Activated naive CD8-positive, alpha-beta T cell treated with anti-CD3 and anti-CD28 coated beads, Interleukin-2, amount 50 U/mL, for 16 hours (primary cell): ENCODE measurements at places on chromosomes 6 and 20.

- DNase-seq = no peak
Observed at GRCh38 chr6:53103993-53104675, 38.9 kb downstream of the FBXO9 start.

- no peak for DNase-seq
Observed at GRCh38 chr6:98539741-98540140, 294.6 kb upstream of the POU3F2 start.

GRCh38 chr20:46078954-46079353, 10.8 kb downstream of the NCOA5 start:
- DNase-seq = no peak

DNA sequence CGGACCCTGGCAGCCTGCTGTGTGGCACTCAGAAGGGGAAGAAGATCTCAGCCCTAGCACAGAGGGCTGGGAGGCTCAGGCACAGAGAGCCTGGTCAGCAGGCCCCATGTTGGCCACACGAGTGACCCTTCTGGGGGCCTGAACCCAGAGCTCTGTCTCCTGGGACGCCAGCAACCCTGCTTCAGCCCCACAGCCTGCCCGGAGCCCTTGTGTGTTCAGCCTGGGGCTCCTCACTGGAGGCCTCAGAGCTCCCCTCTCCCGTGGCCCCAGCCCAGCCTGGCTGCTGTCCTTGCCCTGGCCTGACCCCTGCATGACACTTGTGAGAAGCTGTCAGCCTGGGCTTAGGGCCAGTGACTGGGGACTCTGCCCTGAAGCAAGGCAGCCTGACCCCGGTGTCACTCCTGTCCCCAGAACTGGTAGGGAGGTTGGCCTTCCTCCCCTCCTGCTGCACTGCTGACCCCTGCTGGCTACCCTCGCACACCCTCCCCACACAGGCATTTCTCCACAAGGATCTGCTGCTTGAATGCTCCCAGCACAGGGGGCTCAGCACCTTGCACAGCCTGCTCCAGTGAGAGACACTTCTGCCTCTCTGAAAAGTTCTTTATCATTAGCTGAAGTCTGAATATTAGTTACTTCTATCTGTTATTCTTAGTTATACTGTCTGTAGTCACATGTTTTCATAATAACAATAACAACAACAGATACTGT, 15.4 kb upstream of the IP6K3 start:
- DNase-seq = no peak

DNA sequence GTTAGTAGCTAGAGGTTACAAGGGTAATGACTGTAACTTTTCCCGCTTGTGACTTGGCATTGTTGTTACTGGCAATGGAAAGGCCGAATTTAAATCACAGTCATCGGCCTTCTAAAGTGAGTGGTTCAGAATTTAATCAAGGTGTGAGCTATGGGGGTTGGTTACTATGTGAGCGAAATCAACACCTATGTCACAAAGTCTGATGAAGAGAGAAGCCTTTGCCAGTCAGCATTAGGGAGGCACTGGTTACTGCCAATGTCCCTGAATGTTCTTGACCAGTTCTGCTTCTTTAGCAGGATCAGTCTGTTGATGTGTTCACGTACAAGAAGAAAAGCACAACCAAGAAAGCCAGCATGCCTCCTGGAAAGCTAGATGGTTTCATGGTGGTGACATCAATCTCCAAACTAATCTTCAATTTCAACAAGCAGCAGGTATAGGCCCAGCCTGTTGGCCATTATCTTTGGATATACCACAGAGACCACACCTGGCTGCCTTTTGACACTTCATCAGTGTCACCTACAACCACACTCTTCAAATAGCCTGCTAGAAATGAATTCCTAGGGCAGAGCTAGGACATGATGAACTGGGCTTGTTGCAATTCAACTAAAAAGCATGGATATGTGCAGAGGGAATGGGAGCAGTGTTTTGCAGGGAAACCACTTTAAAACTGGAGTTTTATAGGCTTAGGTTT, 17.2 kb downstream of the SAMD5 start:
- no peak for DNase-seq

- DNase-seq = no peak
Observed at GRCh38 chr6:104789770-104790190, 69.9 kb downstream of the HACE1 start.

DNA sequence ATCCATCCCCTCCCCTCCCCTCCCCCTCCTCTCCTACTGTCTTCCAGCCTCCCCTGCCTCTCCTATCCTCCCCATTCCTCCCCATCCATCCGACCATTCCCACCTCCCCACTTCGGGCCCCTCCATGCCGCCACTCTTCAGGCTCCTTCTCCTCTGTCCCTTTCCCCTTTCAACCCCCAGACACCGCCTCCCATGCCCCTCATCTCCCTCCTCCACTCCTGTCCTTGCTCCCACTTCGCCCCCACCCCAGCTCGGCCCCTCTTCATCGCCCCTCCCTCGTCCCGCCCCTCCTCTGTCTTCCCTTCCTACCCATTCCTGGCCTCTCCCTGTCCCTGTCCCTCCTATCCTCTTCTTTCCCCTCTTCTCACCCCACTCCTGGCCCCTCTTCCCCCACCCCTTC, 554 bp upstream of the CST3 start:
- DNase-seq = no peak

DNA sequence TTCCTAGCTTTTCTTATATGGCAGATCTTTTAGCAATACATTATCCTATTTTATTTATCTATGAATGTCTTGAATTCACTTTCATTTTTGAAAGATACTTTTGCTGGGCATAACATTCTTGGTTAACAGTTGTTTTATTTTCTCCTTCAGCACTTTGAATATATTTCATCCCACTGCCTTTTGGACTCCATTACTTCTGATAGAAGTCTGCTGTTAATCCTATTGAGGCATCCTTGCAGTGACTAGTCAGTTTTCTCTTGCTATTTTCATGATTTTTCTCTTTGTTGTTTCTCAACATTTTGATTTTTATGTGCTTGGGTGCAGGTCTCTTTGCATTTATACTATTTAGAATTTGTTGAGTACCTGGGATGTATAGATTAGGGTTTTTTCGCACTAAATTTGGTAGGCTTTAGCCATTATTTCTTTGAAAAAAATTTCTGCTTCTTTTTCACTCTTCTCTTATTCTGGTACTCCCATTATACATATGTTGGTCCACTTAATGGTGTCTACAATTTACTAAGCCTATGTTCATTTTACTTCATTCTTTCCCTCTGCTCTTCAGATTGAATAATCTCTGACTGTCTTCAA, 53.2 kb downstream of the PHACTR3 start:
- DNase-seq = no peak

DNA sequence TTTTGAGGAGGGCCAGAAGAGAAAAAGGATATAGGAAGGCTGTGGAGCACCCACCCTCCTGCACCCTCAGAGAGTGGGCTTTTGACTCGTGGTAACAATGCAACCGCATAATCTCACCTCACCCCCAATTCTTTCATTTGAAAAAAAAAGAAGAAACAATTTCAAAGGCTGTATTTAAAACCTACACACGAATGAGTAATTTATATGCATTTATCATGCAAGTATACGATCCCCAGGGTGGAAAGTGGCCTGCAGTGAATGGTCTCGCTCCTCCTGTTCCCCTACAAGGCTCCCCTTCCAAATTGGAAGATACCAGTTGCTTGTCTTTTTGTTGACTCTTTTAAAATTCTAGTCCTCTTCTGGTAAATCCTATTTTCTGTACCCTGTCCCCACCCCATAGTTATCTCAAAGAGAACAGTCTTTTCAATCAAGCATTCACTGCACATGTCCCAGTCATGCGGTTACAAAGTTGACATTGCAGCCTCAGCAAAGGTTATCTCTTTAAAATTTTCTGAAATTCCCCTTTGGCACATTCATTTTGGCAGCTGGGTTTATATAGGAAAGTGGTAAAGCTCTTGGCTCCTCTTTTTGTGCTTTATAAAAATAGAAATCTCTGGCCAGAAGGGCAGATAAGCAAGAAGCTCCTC, 110.6 kb downstream of the ARID1B start:
- no peak for DNase-seq

GRCh38 chr6:30839671-30840070, 44.6 kb upstream of the DDR1 start:
- DNase-seq = no peak

DNA sequence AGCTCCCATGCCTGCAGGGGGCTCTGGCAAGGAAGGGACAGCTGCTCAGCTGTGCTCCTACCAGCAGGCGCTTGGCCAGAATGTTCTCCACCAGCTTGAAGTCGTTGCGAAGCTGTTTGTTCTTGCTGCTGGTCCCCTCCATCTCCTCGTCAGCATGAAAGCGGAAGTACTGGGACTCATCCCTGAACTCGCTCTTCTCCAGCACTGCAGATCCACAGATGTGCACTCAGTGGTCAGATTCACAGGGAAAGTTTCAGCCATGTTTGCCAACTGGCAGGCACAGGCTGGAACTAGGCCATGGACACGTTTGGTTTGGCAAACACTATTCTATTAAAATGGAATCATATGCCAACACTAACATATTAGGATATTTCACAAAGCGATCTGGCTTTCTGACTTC, 167.9 kb downstream of the PREX1 start:
- DNase-seq = no peak

DNA sequence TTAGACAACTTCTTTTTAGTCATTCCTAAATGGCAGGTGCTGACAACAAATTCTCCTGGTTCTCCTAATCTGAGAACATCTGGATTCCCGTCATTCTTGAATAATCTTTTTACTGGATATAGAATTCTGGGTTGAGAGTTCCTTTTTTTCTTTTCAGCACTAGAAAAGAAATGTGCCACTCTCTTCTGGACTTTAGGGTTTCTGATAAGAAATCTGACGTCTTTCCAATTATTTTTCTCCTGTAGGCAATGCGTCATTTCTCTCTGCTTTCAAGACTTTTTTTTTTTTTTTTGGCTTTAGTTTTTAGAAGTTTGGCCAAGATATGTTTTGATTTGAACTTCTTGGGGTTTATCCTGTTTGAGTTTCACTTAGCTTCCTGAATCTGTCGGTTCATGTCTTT, 66.1 kb upstream of the RNF24 start:
- no peak for DNase-seq

- no peak for DNase-seq
Observed at GRCh38 chr6:143700684-143701348, 23.1 kb downstream of the PHACTR2 start.

DNA sequence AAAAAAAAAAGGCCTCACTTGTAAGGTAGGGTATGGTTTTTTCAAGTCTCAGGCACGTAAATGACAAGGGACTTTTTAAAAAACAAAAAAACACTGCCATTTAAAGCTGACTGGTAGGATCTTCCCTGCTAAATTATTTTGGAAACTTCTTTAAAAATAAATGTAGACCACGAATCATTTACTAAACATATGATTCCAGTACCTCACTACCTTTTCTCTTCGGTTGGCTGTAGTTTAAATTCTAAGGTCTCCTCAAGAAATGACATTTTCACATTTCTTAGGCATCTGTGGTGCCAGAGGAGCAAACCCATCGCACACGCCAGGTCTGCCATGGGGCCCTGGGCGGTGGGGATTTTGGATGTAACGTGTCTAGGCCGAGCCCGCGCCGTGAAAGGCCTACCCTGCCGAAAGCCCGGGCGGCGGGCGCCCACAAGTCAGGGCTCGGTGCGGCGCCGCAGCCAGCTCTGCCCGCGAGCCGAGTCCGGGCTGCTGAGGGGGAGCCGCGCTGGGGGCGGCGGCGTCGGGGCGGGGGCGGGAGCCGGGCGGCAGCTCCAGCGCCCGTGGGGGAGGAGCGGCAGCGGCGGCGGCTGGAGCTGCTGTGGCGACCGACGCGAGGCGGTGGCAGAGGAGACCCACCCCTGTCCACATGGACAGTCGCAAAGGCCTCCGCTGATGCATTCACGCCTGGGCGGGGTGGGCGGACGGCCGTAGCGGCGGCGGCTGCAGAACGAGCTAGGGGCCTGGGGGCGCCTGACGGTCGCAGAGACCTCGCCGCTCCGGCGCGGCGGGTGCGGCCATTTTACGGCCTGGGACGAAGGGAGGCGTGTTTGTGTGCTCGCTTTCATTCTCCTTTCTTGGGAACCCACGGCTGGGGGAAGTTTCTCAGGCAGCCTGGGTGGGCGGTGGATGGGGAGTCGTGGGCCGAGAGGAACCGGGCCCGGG, at the start of gene SENP6:
TSS of gene SENP6 (plus strand) at position 577 of the 942 bp plus-strand sequence. CDS start 645 bp downstream, outside the sequence.
- DNase-seq = peak; percentile 42
